ENCODE measurements at places on chromosomes 2 and 18.

GRCh38 chr2:180085144-180085543 is 78.0 kb upstream of the CWC22 start:
- DNase-seq, result no peak

GRCh38 chr2:16744521-16744920 is 78.9 kb upstream of the CYRIA start:
- no peak for DNase-seq

GRCh38 chr2:179946810-179947615 is 60.1 kb downstream of the CWC22 start:
- DNase-seq, result no peak

- DNase-seq, result no peak
These were observed 89.9 kb downstream of the SOX11 start for GRCh38 chr2:5782103-5782502.

GRCh38 chr2:239355139-239355538 is 45.7 kb downstream of the HDAC4 start:
- DNase-seq, result no peak

GRCh38 chr2:197201874-197202273 is 108.7 kb downstream of the ANKRD44 start:
- DNase-seq, result no peak

- DNase-seq, result no peak
These were observed 310.3 kb downstream of the SS18 start for GRCh38 chr18:25780105-25780504.

DNA sequence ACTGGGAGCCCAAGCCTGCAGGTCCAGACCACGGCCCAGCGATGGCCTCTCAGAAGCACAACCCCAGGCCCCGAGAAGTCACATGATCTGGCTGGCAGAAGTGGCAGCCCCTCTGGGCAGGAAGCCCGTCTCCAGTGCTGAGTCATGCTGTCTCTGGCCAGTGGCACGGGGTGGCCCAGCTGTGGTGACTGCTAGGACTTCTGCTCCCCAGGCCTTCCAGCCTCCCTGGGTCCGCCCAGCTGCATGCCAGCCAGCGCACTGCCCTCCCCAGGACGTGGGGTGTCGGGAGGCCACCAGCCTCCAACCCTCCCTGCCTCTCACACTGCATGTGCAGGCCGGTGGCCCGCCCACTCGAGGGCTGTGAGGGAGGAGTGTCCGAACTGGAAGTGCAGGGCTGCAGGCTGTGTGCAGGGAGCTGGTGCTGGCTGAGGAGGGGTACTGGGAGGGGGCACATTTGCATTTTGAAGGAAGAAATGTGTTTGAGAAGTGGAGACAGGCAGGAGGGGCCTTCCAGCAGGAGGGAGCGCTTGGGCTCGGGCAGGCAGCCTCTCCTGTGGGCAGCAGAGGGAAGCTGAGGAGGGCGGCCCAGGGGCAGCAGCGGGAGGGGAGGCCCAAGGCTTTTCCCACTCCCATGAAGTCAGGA is 17.0 kb upstream of the HPCAL1 start:
- DNase-seq, result no peak

DNA sequence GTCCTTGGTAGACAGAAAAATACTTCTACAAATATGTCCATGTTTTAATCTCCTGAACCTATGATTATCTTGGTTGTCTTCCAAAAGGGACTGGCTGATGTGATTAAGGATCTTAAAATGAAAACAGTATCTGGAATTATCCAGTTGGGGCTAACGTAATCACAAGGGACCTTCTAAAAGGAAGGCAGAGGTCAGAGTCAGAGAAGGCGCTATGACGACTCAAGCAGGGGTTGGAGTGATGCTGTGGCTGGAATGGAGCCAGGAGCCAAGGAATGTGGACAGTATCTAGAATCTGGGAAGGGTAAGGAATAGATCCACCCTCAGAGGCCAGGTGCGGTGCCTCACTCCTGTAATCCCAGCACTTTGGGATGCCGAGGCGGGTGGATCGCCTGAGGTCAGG is 4.2 kb upstream of the USP14 start:
- no peak for DNase-seq

DNA sequence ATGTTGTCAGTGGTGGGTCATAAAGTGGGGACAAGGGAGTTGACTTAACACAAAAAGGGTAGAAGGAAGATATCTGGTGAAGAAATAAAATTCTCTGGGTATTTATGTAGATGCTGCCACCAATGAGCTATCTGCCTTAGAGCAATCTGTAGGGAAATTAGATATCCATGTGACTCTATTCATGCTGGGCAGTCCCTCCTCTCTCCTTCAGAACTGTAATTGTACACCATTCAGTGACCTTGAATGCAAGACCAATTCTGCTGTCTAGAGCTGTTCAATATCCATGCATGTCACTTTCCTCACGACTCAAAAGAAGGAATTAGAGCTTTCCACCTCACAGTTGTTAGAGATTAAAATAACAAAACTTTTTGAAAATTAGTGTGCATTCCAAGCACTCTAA is 28.6 kb upstream of the TDRD15 start:
- DNase-seq, result no peak

DNA sequence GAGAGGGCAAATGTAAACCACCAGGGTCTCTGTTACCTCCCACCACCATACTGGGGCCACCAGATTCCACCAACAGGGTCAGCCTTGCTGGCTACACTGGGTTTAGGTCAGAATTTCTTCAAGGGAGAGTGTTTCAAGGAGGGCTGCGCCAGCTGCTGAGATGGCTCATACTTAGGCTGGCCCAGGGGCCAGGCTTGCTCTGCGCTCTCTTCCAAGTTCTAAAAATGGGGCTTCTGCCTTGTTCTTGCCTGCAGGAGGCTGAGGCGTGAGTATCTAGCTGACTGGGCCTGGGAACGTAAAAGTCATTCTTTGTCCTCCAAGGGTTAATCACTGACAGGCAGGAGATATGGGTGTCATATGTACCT is 28.1 kb downstream of the MRPL33 start:
- no peak for DNase-seq

- DNase-seq, result no peak
These were observed 18.0 kb downstream of the GPR35 start for GRCh38 chr2:240643093-240643810.

GRCh38 chr2:22991844-22992243 is 393.1 kb upstream of the KLHL29 start:
- no peak for DNase-seq

DNA sequence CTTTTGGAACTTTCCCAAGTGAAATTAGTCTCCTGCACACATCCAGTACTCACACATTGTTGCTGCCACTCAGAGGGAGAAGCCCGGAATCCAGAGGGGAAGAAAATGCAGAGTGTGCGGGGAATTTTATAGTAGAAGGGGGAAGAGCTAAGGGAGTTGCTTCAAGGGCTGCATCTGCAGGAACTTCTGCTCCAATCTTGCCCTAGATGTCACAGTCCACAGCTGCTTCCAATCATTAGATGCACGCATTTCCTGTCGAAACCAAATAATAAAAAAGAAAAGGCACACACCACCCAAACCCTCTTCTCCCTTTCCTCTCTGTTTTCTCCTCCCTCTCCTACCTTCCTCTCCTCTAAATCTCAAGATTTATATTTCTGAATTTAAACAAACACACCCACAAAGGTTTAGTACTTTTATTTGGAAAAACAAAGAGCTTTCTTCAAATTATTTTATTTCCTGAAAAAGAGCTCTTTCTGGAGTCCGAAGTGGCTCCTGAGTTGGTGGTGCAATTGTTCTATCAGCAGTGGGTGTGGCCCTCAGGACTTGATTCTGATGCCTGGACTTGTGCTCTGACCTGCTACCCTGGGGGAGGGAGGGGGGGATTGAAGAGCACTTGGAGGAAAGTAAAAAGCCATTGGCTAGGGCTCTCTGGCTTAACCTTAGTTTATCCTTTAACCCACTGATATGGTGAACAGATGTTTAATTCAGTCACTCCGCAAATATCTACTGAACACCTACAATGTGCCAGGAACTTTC is 72.0 kb downstream of the KCNE4 start:
- no peak for DNase-seq

DNA sequence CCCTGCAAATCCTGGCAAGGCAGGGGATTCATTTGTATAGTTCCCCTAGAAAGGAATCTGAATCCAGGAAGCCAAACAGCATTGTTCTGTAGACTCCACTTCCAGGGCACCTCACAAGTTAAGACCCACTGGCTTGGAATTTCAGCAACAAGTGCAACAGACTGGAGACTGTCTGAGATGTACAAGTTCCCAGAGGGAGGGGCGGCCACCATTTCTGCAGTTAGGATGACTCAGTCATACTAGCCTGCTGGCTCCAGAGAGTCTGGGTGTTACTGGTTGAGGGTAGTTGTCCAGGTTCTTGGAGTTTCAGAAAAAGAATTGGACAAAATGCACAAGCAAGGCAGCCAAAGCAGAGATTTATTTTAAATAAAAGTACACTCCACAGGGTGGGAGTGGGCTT is 384.2 kb downstream of the DSC3 start:
- DNase-seq, result no peak

GRCh38 chr2:230267556-230267955 is 42.0 kb downstream of the SP140 start:
- DNase-seq, result no peak

- DNase-seq, result no peak
These were observed 175.6 kb upstream of the SKOR2 start for GRCh38 chr18:47427072-47427471.

DNA sequence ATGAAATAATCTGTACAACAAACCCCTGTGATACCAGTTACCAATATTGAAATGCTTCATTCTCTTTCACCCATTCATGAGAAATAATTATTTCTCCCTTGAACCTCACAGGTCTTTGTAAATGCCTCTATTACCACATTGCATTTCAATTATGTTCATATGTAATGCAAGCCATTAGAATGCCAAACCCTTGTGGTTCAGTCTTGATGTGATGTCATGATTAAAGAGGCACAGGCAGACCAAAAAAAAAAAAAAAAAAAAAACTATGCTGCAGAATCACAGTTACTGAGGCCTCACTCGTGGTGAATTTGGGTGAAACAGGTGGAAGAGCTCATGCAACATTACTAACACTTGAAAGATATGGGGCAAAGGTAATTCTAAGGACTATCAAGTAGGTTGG is 9.4 kb upstream of the EPG5 start:
- DNase-seq, result no peak

- DNase-seq, result no peak
These were observed 30.8 kb upstream of the EML4 start for GRCh38 chr2:42138163-42139015.

Measured in stimulated activated CD8-positive, alpha-beta memory T cell treated with anti-CD3 and anti-CD28 coated beads, Interleukin-4, amount 100 ng/mL, for 1 hour (primary cell).